ENCODE measurements at places on chromosomes 3 and 15. TPM values are rescaled to one million over a fixed set of nuclear protein-coding genes. Genes with fewer than 3 reads are reported as not detected.

MCTP2 gene
- total RNA-seq, result 0.44 TPM

DNA sequence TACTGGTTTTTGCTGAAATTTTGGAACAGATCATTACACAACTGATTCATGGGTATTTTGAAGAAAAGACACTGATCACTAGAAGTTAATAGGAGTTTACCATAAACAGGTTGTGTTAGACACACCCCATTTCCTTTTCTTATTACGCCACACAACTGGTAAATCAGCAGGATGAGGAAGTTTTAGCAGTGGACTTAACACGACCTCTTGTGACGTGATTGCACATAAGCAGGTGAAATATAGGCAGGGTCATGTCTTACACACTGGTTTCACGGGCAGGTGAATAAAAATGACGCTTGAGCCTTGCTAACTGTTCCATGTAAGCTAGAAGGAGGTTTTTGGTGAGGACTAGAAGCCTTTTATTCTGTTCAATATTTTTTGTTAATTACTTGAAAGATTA, 27.1 kb upstream of the TPRG1 start:
- DNase-seq, result no peak

CLDN16 gene
- total RNA-seq, result not detected

AP3B2 gene
- total RNA-seq, result 218 TPM

- DNase-seq, result no peak
These were observed 30.1 kb downstream of the CFAP161 start for GRCh38 chr15:81163961-81164800.

DNA sequence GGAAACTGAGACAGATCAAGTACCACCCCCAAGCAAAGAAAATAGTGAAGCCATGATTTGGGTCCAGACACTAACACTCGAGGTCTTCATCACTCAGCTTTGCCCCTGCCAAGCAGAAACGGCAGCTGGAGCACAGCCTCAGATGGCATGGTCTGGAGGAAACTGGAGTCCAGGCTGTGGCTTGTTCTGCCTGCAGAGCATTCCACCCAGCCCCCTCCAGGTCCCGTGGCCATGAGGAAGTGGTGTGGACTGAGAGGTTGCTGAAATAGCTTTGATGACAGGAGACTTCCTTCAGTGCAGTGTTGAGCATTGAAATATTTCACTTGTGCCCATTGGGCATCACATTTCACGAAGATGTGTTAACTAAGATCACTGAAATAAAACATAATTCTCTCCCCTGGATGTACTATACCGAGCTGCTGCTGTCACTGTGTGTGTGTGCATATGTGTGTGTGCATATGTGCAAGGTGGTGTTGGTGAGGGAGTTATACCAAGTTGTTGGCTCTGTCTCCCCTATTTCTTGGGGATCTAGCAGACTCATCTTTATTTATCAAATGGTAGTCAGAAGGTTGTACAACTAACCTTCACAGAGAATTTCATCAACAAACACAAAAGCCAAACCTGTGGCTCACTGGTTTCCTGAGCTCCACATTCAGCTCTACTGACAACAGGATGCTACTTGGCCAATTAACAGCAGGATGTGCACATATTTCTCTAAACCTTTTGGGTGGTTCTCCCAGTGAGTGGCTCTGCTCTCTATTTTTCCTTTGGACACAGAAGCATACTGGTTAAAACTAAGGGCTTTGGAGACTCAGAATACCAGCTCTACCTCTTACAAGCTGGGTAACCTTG, 660.1 kb upstream of the CFAP20DC start:
- DNase-seq, result no peak

- no peak for DNase-seq
These were observed 15.4 kb upstream of the CX3CR1 start for GRCh38 chr3:39295184-39295775.

CADM2 gene
- 233 TPM for total RNA-seq

GRCh38 chr3:153331676-153332075, 169.7 kb downstream of the RAP2B start:
- DNase-seq, result no peak

SCN11A gene
- total RNA-seq, result 0.78 TPM

- no peak for DNase-seq
These were observed 35.5 kb upstream of the ALDH1A3 start for GRCh38 chr15:100844167-100844566.

GRCh38 chr3:32973982-32974381, 22.5 kb downstream of the CCR4 start:
- DNase-seq, result no peak

GRCh38 chr3:183094711-183095110, 4.6 kb downstream of the MCCC1 start:
- DNase-seq, result no peak

PAQR9 gene
- 2.5 TPM for total RNA-seq

ALPK3 gene
- 6.8 TPM for total RNA-seq

GRCh38 chr3:49333091-49333490, 6.8 kb downstream of the USP4 start:
- DNase-seq, result no peak

- DNase-seq, result no peak
These were observed 197.0 kb downstream of the LPP start for GRCh38 chr3:188350961-188351360.

ATP13A4 gene
- 0.93 TPM for total RNA-seq

TMEM212 gene
- total RNA-seq, result not detected

ASB14 gene
- not detected for total RNA-seq

GRCh38 chr15:76667943-76668715, 237.0 kb downstream of the SCAPER start:
- DNase-seq, result no peak

DNA sequence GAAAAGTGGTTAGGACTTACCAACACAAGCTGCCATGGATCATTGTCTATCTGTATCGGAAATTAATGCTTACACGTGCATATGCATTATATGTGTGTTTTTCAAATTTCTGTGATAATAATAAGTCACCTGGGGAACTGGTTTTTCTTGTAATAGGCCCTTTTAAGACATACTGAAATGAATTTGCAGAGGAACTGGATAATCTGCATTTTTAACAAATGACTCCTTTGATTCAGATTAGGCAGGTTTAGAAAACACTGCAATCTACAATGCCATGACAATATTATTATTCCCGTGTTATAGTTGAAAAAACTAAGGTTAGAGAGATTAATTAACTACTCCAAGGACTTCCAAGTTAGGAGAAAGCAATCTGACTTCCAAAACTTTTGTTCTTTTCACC, 23.4 kb downstream of the STRIT1 start:
- DNase-seq, result no peak

DNA sequence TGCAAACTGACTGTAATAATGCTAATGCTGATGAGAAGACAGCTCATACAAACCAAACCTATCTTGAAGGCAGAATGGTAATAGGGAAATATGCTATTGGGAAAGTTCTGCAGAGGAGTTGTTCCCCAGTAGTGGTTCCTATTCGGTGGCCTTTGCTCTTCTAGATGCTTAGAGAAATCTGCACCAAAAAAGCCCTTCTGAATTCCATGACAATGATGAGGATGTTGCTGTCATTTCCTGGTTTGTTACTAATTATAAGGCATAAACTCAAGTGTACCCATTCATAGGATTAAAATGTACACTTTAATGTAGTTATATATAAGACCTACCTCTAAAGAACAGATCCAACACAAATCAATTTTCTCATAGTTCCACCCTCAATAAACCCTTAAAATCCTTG, 30.1 kb downstream of the TOMM70 start:
- DNase-seq, result no peak

GRCh38 chr3:45241206-45241605, 15.1 kb upstream of the TMEM158 start:
- no peak for DNase-seq

Measured in glutamatergic neuron (in vitro differentiated cells).